ENCODE measurements at places on chromosomes 13 and 19.

GRCh38 chr19:17078920-17079709 is 3.5 kb downstream of the MYO9B start:
- no peak for DNase-seq

- DNase-seq, result no peak
Measured at GRCh38 chr13:50927701-50928100, 18.1 kb downstream of the RNASEH2B start.

DNA sequence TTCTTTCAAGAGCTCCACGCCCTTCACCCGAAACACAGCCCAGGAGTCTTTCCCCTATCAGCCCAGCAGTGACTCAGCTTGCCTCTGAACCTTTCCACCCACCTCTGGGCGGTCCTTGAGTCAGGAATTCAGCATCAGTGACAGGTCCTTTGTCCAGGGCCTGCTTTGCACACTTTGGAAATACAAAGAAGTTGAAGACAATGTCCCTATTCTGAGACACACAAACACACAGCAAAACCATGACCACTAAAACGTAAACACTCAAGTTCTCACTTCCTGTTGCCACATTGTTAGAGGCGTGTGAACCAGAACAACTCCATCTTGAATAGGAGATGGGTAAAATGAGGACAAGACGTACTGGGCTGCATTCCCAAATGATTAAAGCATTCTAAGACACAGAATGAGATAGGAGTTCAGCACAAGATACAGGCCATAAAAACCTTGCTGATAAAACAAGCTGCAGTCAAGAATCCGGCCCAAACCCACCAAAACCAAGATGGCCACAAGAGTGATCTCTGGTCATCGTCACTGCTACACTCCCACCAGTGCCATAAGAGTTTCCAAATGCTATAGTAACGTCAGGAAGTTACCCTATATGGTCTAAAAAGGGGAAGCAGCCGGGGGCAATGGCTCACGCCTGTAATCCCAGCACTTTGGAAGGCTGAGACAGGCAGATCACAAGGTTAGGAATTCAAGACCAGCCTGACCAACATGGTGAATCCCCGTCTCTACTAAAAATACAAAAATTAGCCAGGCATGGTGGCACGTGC is 49.2 kb upstream of the ATP12A start:
- DNase-seq, result no peak

DNA sequence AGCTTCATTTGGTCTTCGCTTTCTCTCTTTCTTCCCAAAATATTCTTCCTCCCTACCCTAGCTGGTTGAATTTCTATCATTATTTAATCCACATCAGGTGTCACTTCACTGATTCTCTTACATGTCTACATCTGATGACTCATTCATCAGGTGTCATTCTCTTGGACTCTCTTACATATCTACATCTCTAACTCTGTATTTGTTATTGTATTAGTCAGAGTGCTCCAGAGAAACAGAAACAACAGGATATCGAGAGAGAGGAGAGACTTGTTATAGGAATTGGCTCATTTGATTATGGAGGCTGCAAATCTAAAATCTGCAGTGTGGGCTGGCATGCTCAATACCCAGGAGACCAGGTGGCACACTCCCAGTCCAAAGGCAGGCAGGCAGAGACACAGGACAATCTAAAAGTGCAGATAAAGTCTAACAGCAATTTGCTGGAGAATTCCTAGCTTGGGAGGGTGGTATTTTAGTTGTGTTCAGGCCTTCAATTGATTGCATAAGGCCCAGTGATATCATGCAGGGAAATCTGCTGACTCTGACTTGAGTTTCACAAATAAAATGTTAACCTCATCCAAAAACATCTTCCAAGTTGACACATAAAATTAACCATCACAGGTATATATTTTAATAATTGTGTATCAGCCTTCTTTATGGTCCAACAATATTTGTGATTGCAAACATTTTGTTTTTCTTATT is 541.4 kb upstream of the SLITRK5 start:
- no peak for DNase-seq

GRCh38 chr13:66089711-66090110 is 1140.4 kb downstream of the PCDH9 start:
- DNase-seq, result no peak

DNA sequence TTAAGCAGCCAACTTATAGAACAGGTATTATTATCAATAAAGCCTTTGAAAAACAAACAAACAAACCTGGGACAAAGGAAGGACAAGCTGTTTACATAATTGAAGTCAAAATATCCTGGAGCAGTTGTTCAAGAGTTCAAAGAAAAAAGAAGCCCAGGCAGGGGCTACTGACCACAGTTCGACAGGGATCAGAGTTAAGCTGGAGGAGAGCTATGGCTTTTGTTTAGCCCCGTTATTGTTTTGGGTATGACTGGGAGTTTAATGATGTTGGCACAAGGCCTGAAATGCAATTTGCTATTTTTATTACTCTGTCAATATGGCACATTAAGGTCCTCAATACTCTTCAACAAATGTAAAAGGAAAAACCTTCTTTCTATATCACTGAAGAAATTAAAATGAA is 624.4 kb upstream of the KLHL1 start:
- no peak for DNase-seq

DNA sequence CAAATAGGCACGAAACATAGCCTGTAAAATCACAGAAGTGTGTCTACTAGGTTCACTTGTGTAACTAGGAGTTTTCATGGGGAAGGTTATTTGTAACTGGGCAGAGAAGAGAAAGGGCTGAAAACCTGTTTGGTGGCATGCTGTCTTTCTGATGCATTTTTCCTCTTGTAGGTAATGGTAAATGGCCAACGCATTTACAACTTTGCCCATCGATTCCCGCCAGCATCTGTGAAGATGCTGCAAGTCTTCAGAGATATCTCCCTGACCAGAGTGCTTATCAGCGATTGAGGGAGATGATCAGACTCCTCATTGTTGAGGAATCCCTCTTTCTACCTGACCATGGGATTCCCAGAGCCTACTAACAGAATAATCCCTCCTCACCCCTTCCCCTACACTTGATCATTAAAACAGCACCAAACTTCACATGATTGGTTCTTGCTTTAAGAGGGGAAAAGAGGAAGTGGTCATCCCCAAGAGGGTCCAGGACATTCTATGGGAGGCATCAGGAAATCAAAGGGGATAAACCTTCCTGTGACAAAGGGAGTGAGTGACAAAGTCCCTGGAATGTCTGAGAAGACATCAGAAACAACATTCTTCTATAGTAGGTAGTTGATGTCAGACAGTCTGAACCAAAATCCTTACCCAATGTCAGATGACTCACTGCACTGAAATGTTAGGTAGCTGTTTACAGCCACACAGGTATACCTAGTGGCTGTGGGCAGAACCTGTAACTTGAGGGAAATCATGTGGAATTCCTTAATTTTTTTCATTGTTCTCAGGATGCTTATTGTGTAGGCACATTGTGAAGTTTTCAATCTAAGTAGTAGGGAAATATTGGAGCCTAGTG is 5.0 kb downstream of the LGALS14 start:
- no peak for DNase-seq
